ENCODE measurements at places on chromosomes 6 and 20. TPM values are rescaled to one million over a fixed set of nuclear protein-coding genes. Genes with fewer than 3 reads are reported as not detected.

DNA sequence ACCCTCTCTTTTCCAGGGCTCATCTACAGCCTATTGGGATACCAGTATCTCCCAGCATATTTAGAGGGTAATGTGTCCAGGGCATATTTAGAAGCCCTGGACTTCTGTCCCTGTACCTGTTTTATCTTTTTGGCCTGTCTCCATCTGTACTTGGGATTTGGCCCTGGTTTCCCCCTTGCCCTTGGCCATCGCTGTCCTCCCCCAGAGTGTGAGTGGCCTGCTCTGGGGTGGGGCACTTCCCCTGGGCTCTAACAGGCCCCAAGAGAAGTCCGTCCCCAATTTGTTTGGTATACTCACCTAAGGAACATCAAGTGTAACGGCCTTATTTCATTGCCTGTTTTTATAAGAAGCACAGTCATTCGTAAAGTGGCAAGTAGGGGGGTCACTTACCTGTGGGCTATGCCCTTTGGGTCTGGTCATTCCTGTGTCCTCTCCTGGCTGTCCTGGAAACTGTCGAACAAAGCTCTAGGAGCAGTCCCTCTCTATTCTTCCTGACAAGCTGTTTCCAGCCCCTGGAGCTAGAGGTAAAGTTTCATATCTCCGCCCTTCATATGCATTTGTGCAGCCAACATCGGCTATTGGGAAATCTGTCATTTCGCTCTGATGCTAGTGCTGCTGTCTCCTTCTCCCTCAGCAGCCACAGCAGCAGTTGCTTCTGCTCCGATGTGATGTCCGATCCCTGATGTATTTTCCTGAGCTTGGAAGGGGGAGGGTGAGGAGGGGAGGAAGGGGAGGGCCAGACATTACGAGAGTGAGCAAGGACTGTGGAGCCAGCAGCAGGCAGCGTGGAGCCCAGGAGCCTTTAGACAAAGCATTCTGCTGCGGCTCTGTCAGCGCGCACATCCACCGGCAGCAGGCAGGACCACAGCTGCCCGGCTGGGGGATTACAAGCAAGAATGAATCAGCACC, 83.4 kb downstream of the TCP11 start:
- DNase-seq, result peak; percentile 84

GRCh38 chr6:38110481-38110971, 291.0 kb downstream of the ZFAND3 start:
- DNase-seq, result no peak

DNA sequence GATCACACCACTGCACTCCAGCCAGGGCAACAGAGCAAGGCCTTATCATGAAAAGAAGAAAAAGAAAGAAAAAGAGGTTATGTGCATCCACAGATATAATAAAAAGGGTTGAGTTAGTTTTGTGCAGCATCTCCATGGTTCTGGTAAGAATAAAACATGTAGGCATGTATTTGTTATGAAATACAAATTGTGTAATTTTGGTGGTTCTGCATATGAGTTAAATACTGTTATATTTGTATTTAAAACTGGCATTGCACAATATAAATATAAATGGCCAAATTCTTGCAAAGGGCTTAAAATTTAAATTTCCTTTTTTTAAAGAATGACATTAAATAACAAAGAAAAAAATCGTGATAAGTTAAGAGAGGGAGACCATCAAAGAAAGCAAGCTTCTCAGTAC, 159.1 kb upstream of the PREP start:
- DNase-seq, result no peak

DNA sequence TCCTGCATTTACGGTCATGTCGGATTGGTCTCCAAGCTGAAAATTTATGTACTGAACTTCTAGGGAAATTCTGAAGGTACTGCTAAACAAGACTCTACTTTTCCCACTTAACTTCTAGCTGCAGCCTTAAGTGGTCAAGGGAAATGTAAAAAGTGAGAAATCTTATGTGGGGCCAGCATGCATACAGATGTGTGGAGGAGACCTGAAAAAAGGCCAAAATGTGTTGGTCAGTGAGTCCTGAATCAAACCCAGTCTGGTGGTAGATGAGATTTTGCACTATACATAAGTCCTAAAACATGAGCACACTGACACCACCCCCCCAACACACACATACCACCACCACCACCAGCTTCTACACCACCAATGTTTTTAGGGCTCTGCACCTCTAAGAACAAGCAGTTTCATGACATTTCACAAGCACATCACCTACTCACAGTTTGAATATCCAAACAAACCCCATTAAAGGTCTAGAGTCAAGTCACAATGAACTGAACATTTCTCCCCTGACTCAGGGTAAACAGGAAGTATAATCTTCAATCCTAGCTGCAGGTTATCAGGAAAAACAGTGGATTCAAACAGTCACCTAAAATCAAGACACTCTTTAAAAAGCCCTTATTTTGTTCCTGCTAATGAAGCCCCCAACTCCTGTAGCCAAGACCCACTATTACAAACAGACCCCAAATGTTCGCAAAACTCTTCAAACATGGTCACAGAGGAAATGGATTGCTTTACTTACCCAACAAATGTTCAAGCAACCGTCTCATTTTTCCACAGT, 1.6 kb downstream of the ZMYND8 start:
- DNase-seq, result no peak

GRCh38 chr6:142459271-142459670, 157.5 kb downstream of the ADGRG6 start:
- DNase-seq, result no peak

DNA sequence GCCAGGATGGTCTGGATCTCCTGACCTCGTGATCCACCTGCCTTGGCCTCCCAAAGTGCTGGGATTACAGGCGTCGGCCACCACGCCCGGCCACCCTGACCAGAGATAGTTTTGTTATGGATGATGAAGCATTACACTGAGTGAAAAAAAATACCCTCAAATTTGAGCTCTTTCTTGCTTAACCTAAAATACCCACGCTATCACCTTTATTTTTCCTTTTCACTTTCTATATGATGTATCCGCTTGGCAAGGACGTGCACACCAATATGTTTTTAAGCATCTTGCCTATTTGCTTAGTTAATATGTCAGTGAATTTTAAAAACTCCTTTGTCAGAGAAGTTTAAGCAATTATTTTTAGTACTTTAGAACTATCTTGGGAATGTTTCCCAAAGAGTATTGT, 150.4 kb downstream of the INSM1 start:
- no peak for DNase-seq

DNA sequence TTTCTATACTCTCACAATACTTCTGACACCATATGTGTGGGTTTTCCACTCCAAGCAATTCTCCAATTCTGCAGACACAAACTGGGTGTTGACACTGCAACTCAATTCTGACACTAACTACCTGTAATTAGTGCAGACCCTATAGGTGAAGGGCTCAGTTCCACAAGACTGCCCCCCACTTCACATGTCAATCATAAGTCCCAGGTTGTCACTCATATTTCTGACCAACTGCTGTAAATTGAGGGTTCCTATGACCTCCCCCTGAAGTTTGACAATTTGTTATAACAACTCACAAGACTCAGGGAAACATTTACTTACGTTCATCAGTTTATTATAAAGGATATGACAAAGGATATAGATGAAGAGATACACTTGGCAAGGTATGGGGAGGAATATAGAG, 18.3 kb downstream of the GPX6 start:
- no peak for DNase-seq

DNA sequence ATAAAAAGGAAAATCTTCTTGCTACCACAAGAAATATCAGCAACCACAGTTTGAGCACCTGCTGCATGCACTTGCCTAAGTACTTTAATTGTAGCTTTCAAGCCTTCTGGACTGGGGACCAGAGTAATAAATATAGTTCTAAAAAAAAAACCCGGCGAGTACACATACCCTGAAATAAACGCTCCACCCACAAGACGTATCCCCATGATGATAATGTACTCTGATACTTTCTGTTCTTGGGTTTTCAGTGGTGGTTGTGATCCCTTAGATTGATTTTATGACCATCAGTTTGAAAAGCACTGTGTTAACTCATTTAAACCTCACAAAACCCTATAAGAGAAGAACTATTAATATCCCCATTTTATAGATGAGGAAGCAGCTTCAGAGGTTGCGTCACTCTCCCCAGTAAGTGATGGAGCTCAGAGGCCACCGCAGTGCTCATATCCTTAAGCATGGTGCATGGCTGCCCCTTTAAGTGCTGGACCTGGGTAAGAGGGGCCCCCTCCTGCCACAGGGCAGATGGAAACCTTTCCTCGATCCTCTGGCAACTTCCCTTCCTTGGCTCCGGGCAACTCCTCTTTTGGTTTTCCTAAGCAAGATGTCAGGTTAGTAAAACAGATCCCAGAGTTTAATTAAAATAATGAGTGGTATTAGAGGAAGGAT, 67.3 kb downstream of the KCNB1 start:
- peak; percentile 95 for DNase-seq

DNA sequence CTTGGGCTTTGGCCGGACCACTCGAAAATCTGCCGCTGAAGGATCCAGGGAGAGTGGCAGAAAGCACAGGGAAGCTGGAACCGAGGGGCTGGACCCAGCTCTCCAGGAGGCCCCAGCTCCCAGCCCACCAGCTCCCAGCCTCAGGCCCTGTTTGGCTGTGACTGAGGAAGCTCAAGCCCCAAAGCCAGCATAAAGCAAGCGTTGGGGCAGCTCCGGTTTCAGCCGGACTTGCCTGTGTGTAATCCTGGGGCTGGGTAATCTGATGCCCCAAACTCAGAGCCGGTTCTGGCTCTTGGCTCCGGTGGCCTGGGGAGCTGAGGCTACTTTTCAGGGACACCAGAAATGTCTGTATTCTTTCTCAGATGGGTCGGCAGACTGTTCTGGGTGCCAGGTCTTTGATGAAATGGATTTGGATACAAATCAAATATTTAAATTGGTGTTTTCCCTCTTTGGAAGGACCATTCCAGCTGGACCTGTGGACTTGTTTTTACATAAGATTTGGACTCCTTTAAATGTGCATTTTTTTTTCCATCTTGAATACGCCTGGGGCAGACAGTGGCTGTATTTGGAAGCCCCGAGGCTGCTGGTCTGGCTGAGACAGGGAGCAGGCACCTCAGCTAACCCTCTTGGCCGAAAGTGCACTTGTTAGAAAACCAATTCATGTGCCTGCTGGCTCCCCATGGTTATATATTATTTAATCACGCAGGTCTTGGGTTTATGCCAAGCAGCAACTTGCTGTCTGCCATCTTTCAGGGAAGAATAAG, 29.7 kb downstream of the RPP40 start:
- peak; percentile 74 for DNase-seq

GRCh38 chr6:37783025-37783855, 36.3 kb upstream of the ZFAND3 start:
- peak; percentile 68 for DNase-seq

- no peak for DNase-seq
Observed at GRCh38 chr20:16352321-16352720, 220.9 kb downstream of the KIF16B start.

DNA sequence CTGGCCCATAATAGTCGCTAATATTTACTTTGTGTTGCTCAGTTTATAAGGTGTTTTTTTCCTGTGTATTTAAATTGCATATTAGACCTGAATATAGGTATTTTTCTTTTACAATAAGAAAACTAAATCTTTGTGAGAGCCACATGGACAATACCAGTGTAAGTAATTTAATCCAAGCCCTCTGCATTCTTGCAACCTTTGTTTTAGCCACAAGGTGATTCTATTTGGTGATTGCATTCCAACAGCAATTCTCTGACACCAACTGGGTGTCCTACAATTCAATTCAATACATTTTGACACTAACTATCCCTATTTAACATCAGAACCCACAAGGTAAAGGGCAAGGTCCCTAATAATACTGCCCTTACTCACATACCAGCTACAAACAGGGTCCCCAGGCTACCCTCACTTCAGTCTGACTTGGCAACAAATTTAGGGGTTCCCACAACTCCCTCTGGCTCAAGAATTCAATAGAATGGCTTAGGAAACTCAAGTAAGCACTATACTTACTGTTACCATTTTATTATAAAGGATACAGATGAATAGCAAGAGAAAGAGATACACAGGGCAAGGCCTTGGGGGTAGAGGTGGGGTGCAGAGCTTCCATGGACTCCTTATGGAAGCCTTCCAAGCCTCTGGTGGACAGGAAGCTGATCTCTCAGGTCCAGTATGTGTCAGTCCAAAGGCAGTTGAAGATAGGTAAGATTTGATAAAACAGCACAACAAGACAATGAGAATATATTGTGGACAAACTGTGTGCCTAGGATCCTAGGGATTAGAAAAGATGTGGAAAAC, 169.3 kb downstream of the CD83 start:
- no peak for DNase-seq

- no peak for DNase-seq
Observed at GRCh38 chr6:134772671-134773360, 177.1 kb downstream of the ALDH8A1 start.

DNA sequence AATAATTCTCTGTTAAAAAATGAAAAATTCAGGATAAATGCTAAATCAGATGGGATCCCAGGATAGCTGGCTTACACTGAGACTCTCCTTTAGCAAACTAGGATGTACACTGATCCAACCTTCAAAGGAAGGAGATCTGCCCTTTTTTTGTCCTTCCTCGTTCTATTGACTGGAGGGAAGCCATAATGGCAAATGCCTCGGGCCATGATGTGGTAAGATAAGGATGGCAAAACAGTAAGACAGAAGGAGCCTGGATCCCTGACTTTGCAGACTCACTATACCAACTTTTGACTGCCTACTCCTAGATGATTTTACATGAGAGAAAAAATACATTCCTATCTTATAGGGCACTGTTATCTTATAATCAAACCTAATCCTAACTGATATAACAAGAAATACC, 156.9 kb upstream of the BEND3 start:
- DNase-seq, result no peak

DNA sequence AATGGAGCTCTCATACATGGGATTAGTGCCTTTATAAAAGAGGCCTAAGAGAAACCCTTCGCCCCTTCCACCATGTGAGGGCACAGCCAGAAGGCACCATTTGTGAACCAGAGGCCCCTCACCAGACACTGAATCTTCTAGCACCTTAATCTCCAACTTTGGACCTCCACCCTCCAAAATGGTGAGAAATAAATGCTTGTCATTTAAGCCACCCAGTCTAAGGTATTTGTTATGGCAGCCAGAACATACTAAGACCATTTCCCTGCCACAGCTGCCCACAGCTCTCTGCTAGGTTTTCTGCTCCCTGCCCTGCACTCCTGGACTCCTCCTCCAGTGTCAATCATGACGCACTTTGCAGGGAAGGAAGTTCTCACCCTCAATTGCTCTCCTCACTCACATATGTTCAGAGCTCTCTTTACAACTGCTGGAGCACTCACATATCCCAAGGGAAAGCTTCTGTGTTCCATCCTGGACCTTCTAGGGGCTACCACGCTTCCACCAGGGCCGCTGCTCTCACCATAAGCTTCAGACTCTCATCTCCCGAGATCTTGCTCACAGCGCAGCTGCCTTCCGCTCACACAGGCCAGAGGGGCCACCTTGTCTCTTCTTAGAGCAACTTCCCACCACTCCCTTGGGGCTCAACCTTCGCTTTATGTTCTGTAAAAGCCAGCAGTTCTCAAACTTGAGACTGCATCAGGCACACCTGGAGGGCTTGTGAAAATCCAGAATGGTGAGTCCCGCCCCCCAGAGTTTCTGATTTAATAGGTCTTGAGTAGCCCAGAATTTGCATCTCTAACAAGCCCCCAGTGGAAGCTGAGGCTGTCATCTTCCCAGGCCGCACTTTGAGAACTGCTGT, 1.6 kb upstream of the LY86 start:
- DNase-seq, result no peak

Gene TMEM14C
- total RNA-seq, result 199 TPM

Gene TAP2
- total RNA-seq, result 6.1 TPM

Gene IPCEF1
- total RNA-seq, result 0.71 TPM

Gene GTSF1L
- total RNA-seq, result not detected

Gene C6orf47
- total RNA-seq, result 25.0 TPM

Gene PTPRK
- total RNA-seq, result 47.4 TPM

Measured in sigmoid colon (tissue), 7 donors.